Hypothalamus (tissue), 51 donors: ENCODE measurements at places on chromosomes 5 and 9.

GRCh38 chr9:671997-672396 is 169.5 kb upstream of the DMRT1 start:
- no peak for DNase-seq

DNA sequence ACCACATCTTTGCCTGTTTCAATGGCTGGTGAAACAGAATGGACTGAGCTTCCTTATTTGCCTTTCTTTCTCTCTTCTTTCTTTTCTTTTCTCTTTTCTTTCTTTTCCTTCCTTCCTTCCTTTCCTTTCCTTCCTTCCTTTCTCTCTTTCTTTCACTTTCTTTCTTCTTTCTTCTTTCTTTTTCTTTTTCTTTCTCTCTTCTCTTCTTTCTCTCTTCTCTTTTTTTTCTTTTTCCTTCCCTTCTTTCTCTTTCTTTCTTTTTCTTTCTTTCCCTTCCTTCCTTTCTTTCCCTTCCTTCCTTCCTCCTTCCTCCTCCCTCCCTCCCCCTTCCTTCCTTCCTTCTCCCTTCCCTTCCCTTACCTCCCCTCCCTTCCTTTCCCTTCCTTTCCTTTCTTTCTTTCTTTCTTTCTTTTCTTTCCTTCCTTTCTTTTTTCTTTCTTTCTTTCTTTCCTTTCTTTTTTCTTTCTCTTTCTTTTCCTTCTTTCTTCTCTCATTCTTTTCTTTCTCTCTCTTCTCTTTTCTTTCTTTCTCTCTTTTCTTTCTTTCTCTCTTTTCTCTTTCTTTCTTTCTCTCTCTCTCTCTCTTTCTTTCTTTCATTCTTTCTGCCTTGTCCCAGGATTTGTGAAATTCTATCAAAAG is 50.1 kb upstream of the MCTP1 start:
- no peak for DNase-seq

DNA sequence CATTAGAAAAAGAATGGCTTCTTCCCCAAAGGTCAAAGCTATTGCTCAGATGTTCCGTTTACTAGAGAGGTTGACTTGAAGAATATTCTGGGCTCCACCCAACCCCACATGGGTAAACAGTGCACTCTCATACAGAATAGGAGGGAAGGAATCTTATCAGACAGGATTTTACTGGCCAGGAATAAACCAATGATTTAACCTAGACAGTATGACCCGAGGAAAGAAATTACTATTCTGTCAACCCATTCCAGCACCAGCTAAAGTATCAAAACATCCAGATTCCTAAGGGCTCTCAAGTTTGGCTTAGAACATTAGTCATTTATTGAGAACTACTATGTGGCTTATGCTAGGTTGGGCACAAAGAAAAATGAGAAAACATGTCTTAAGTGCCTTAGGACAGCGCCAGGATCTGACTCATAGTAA is 493.6 kb upstream of the KLF4 start:
- no peak for DNase-seq

DNA sequence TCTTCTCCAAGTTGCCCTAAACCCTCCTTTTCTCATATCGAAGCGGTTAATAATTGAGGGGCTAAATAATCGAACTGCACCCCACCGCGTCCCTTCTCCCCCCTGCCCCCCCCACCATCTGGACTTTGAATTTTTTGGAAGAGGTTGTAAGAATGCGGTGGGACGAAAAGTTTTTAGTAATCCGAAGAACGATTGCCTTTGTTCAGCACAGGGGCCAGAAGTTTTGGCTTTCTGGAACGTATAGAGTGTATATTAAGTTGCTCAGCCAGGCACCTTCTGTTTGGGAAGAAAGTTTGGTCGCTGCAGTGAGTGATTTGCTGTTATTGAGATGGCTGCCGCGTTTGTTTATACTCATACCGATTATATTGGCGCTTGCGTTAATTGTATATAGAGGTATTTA is 518 bp downstream of the ERBIN start:
- no peak for DNase-seq

- no peak for DNase-seq
Observed at GRCh38 chr5:27083449-27084415, 45.3 kb upstream of the CDH9 start.

- DNase-seq, result no peak
Observed at GRCh38 chr5:152623951-152624350, 218.9 kb upstream of the NMUR2 start.

- DNase-seq, result no peak
Observed at GRCh38 chr9:134916161-134916665, 1.5 kb downstream of the FCN1 start.

DNA sequence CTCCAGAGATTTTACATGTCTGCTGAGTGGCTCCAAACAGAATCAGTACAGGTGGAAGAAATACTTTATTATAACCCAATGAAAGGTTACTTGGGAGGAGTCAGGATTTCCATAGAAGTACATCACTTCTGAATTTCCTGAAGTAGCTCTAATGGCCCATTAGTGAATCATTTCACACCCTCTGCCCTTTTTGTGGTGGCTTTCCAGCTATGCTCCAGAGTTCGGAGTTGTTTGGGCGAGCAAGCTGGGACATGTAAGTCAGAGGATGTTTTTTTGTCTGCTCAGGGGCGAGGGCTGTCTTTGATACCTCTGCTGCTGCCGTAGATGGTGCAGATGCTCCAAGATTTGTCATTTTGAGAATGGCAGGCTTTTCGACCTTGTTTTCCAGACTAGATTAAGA is 226.1 kb downstream of the GOLPH3 start:
- no peak for DNase-seq

- DNase-seq, result no peak
Observed at GRCh38 chr9:107049803-107050184, 186.8 kb downstream of the ZNF462 start.

DNA sequence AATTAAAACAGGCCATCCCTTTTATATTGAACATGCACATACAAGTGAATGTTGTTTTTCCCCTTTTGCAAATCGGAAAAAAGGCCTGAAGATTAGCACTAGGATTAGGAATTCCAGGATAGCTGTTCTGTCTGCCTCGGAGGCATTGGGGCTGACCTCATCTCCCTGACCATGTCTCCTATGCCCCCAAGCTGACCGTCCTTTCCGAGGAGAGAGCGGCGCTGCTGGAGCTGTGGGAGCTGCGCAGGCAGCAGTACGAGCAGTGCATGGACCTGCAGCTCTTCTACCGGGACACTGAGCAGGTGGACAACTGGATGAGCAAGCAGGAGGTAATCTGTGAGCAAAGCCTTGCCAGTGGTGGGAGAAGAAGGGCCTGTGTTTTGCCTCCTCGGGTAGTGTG is 28.3 kb downstream of the SPTAN1 start:
- no peak for DNase-seq

DNA sequence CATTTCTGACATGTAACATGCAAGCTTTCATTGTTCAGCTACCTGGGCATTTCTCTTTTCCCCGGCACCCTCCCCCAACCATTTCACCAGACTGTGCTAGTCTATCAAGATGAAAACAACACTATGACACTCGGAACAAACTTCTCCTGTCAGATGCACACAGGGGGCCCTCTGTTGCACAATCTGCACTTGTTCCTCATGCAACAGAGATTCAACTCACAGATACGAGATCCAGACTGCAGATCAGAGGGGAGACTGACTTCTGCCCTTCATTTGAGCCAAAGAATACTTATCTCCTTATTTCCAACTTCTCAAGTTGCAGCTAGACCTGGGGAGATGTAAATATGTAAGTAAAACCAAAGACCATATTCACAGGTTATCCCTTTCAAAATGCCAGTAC is 15.7 kb upstream of the FST start:
- no peak for DNase-seq

DNA sequence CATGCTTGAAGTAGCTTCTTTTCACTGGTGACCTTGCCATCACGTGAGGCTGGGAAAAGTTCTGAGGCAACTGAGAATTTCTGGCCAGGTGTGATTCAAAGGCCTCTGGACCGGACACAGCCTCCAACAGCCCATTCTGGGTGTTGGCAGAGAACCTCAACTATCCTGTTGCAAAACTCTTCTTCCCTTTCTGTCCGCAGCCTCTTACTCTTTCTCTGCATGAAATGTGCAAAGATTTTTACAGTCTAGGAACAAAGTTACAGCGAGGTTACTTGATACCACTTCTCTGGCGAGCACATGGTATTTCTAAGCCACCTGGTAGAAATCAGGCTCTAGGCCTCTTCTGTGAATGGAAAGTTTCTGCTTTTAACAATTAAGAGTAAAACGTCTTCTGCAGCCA is 79.2 kb downstream of the FREM1 start:
- DNase-seq, result no peak

DNA sequence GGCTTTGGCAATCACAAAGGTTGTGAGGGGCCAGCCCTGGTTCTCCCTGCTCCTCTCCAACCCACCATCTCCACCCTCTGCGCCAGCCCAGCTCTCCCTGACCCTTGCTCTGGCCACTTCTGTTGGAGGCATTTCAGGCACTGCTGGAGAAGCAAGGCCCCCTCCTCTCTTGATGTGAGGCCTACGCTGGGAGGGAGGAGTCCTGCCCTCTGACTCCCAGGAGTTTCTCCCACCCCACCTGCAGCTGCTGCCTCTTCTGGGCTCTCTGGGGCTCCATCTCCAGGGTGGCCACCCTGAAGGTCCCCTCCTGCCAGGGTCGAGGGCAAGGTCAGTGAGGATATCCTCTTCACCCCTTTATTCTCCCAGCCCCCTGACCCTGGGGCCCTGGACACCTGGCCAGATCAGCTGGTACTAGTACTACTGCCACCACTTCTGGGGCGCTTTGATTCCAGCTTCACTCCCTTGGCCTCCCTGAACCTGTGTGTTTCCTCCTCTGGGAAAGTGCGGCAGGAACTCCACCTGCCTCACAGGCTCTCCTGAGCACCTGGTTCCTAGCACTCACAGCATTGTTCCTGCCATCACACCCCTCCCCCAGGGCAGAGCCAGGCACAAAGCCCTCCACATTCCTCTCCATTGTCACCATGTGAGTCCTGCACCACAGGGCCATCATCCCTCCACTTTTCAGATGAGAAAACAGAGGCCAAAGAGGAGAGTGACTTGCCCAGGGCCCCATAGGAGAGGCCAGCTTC is 23.8 kb upstream of the TDRD7 start:
- no peak for DNase-seq

GRCh38 chr5:119187776-119188529 is 117.1 kb downstream of the DMXL1 start:
- DNase-seq, result no peak

DNA sequence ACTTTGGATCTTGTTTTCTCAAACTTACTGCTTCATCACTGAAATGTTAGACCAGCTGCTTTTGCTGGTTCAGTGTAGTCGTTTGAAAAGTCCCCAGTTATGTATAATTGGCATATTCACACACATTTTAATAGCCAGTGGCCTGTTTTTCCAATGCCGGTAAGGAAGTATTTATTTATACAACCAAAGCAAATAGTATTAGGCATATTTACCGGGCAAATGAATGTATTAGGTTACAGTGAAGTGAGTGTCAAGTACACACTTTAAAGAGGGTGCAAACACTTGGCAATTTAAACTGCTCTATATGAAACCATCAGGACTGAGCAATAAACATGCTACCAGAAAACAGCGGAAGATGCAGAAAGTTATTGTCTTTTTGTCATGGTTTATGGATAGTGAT is 242.9 kb downstream of the MCTP1 start:
- DNase-seq, result no peak

- no peak for DNase-seq
Observed at GRCh38 chr9:117013440-117013995, 326.4 kb downstream of the TRIM32 start.

GRCh38 chr5:153496835-153497234 is 6.4 kb downstream of the GRIA1 start:
- no peak for DNase-seq

DNA sequence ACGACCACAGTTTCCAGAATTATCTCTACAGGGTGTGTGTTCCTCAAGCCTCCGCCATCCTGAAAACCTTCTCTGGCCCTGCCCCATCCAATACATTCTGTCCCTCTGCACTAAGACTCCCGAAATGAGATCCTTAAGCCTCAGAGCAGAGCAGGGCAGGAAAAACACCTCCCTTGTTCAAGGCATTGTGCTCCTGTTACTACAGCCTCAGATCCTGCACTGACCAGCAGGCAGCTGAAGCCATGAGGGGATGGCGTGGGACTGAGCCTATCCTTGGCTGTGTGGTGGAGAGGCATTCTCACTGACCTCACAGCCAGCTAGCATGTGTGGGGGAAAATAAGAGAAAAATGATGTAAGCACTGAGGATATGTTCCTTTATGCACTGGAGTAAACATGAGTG is 106.7 kb upstream of the PHYKPL start:
- DNase-seq, result no peak

- no peak for DNase-seq
Observed at GRCh38 chr5:164326219-164326618, 820.8 kb downstream of the MAT2B start.

DNA sequence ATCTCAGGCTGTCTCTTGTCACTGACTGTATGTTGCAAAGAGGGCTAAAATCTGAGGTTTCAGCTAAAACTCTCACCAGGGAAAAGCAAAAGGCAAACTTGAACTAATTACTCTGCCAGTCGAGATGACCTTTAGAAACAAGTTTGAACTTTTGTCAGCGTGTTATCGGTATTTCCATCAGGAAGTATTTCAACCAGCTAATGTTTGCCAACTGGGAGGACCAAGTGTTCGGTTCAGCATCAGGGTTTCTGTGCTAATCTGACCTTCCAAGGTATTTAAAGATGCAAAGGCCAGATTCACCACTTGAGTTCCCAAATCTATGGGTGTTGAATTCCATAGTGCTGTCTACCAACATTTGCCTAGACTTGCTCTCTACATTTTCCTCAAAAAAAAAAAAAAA is 230.5 kb downstream of the SLIT3 start:
- DNase-seq, result no peak

GRCh38 chr9:27308691-27309390 is 11.9 kb upstream of the EQTN start:
- no peak for DNase-seq

DNA sequence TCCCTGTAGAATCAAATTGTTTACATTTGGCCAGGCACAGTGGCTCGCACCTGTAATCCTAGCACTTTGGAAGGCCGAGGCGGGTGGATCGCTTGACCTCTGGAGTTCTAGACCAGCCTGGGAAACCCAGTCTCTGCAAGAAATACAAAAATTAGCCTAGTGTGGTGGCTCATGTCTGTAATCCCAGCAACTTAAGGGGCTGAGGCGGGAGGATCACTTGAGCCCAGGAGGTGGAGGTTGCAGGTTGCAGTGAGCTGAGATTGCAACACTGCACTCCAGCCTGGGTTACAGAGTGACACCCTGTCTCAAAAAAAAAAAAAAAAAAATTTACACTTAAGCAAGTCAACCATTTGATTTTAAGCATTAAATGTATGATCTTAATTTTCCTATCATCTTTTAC is 17.5 kb upstream of the IQGAP2 start:
- DNase-seq, result no peak

DNA sequence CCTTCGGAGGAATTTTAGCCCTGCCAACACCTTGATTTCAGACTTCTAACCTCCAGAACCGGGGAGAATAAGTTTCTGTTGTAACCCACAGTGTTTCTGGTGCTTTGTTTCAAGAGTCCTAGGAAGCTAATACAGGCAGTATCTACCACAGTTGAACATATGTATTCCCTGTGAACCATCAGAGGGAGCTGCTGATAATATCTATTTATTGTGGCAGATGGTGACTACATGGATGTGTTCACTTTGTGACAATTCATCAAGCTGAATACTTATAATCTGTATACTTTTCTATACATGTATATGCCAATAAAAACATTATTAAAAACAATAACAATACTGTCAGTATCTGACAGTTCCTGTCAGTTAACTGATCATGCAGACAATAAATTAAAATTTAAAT is 137.2 kb upstream of the GNA14 start:
- no peak for DNase-seq

- no peak for DNase-seq
Observed at GRCh38 chr5:124444147-124444775, 302.2 kb downstream of the ZNF608 start.

- no peak for DNase-seq
Observed at GRCh38 chr5:79961716-79962574, 29.1 kb downstream of the MTX3 start.

- no peak for DNase-seq
Observed at GRCh38 chr5:16135003-16135402, 44.6 kb downstream of the MARCHF11 start.
